Activated T-helper 1 cell treated with anti-CD3 and anti-CD28 coated beads, Interleukin-2, amount 50 U/mL, for 16 hours (primary cell): ENCODE measurements at places on chromosomes 6 and 20.

GRCh38 chr20:58981628-58982364 is 740 bp downstream of the NELFCD start:
- no peak for DNase-seq

- DNase-seq: no peak
Measured at GRCh38 chr6:6734479-6735465, 146.3 kb downstream of the LY86 start.

- no peak for DNase-seq
Measured at GRCh38 chr20:39333211-39333610, 371.1 kb downstream of the DHX35 start.

GRCh38 chr20:49430320-49430719 is 52.1 kb downstream of the KCNB1 start:
- DNase-seq: no peak

DNA sequence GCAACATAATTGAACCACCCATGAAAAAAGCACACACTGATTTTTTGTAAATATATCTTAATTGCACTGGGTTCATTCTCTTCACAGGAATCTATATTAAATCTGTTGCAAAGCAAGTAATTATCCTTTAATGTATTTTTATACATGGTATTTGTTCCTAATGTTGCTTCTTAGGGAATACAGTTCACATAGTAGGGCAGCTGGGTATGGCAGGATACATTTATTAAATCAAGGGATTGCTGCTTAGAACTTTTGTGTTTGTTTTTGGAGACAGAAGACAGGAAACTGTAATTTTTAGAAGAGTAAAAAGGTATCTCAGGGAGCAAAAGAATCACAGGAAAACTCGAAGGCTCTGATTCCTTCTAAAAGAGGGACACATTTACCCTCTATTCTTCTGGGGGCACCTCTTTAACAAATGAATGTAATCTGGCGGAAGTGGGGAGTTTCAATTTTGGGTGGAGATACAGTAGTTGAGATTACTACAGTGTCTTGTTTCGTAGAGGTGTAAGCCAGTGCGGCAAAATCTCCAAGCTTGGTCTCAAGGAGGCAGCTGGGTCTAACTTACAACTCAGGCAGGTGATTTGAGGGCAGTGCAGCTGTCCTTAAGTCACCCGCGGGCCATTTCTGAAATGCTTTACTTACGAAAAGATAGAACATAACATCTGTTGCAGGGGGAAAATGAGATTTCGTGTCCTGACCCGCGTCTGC is 812 bp upstream of the SMIM13 start:
- no peak for DNase-seq

DNA sequence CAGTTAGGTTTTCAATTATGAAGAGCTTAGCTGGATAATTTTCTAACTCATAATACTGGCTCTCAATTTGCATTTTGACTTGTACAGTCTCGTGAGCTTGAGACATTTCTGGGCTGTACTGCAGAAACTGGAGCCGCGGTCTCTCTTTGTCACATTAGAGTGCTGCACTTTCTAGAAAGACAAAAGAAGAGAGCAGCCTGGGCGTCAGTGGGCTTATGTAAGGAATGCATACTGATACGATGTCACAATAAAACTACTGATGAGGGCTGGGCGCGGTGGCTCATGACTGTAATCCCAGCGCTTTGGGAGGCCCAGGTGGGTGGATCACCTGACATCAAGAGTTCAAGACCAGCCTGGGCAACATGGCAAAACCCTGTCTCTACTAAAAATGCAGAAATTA is 120.8 kb downstream of the MOXD1 start:
- no peak for DNase-seq

DNA sequence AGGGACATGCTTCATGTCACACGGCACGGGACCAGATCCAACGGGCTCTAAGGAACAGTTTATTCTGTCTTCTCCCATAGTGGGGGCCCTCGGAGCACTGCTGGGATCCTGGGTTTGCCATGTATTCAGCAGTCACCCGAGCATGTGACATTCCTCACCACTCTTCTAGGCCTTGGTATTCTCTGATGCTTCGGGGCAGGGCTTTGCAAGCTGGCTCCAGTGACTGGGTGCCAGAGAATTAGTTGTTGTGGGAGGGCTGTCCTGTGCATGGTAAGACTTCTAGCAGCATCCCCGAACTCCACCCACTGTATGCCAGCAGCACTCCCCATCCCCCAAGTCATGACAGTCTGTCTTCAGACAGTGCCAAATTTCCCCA is 5.4 kb downstream of the CCN5 start:
- DNase-seq: no peak

DNA sequence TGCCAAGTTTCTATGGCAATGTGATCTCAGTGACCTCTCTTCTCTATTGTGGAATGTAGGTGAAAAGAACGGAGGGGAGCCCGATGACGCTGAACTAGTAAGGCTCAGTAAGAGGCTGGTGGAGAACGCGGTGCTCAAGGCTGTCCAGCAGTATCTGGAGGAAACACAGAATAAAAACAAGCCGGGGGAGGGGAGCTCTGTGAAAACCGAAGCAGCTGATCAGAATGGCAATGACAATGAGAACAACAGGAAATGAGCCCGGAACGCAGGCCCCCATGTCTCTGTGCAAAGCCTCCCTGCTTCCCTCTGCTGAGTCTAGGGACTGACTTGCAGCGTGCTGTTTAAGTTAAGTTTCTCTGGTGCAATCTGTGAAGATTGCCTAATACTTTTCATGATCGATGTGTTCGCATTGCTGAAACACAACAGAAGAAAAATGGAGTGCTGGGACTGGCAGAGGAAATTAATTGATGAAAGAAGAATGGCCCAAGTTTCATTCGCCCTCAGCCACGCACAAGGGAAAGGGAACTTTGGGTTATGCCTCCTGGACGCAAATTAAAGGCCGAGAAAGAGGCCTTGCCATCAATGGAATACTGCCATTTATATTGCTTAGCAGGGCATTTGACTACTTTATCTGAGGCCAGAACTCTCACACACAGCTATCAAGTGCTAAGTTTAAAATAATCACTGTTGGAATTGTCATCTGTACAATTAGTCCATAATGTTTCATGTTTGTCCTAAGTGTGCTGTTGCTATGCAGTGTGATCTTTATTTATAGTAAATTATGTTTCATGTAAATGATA is 146.4 kb downstream of the AKAP7 start:
- peak; percentile 50 for DNase-seq
